ENCODE measurements at places on chromosomes 4 and X.

DNA sequence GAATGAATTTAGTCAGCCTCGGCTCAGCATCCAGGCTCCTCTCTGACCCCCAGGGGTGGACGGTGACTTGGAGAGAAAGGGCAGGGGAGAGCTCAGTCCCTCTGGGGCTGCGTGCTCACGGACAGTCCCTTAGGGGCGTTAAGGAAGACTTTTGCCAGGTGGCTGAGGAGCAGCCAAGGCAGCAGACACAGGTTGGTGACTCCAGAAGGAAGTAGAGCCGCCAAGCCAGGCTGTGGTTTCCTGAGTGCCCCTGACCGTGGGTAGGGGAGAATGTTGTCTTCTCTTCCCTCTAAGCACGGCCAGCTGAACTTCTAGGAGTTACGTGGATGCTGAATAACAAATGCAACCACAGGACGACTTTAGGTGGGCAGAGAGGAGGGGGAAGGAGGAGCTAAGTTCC, 91.0 kb upstream of the MTM1 start:
- no peak for DNase-seq

GRCh38 chrX:104806346-104806745, 240.3 kb downstream of the IL1RAPL2 start:
- no peak for DNase-seq

GRCh38 chrX:134908356-134908755, 82.4 kb upstream of the SMIM10 start:
- DNase-seq = no peak

- DNase-seq = no peak
These were observed 102.1 kb upstream of the EDNRA start for GRCh38 chr4:147378780-147379179.

GRCh38 chr4:21469438-21470300, 478.9 kb downstream of the KCNIP4 start:
- no peak for DNase-seq

- DNase-seq = no peak
These were observed 7.8 kb upstream of the GPR82 start for GRCh38 chrX:41716222-41716621.

DNA sequence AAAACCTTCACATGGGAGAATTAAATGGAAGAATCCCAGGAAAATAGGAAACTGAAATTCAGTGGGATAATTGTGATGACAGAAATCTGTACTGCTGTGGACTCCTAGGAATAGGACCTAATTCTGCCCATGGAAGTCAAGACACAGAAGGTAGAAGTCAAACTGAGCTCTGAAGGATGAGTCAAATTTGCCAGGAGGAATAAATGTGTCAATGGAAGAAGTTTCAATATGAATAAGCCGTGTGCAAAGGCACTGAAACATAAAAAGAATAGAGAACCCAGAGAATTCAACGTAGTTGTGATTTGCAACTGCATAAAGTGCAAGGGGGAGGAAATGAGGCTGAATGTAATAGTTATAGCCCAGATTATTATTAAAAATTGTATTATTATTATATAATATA, 11.6 kb downstream of the ENAM start:
- no peak for DNase-seq

DNA sequence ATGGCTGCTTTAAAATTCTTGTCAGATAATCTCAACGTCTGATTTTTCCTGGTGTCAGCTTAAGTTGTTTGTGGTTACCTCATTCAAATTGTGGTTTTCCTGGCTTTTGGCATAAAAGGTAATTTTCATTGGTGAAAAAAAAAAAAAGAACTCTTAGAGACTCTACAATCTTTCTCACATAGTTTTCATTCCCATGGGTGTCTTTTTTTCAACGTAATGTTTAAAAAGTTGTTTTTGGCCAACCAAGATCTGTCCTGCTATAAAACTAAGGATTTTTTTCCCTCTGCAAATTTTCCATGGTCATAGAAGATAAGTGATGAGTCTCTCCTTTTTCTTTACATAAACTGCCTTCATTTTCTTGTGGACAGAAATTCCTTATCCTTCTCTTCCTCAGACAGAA, 28.9 kb upstream of the RPS6KA6 start:
- DNase-seq = no peak

DNA sequence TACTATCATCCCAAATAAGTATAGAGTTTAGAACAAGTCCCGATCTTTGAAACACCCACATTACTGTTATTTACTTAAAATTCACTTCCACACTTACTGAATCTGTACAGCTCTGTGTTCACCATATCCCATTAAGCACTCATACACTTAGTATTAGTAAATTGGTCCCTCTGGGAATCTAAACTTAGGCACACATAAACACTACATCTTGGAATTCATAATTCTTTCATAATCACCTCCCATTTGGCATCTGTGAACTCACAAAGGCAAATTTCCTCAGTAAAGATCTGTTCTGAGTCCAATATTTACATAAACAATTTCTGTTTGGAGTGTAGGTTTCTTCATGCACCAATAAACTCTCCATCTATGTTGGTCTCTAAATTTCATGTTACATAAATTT, 52.6 kb upstream of the PPARGC1A start:
- DNase-seq = no peak

DNA sequence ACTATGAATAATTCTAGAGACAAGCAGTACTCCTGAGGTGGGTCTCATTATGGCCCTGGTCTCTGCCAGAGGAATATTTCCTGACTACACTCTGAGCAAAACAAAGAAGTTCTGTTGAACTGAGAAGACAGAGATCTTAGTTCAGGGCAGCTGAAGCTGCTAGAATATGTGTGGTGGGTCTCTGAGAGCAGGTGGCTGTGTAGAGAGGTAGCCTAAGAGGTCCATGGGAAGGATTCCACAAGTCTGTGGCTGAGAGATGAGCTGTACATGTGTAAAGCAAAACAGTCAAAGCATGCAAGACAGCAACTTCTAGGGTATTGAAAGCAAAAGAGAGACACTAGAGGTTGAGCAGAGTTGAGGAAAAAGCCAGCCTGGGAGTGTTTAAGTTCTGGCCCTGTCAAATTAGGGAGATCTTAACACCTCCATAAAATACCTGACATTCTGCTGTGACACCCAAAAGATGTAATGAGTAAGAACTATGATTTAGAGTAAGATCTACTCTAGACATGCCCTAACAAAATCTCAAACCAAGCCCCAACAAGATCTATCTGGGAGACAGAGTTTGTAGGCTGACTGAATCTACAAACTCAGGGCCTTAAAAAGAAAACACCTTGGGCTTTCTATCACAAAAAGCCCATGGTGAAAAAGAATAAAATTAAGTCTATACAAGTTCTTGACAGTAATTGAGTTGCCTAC, 274.4 kb downstream of the BANK1 start:
- DNase-seq = no peak

DNA sequence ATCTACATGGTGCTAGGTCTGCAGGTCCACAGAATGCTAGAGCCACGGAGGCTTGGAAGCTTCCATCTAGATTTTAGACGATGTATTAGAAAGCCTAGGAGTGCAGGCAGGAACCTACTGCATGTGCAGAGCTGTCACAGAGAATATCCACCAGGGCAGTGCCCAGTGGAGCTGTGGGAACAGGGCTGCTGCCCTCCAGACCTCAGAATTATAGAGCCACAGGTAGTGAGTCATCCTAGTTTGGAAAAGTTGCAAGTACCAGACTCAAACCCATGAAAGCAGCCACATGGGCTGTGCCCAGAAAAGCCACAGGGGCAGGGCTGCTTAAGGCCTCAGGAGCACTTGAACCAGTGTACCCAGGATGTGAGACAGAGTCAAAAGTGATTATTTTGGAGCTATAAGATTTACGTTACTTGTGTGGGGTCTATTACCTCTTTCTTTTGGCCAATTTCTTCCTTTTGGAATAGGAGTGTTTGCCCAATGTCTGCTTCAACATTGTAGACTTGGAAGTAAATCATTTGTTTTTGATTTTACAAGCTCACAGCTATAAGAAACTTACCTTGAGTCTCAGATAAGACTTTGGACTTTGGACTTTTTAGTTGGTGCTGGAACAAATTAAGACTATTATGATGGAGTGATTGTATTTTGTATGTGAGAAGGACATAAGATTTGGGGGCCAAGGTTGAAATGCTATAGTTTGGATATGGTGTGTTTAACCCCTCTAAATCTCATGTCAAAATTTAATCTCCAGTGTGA, 143.5 kb upstream of the CHRDL1 start:
- no peak for DNase-seq

- no peak for DNase-seq
These were observed 31.2 kb downstream of the PIGG start for GRCh38 chr4:530017-530781.

GRCh38 chr4:119526786-119527550, 101.6 kb downstream of the PDE5A start:
- DNase-seq = no peak

DNA sequence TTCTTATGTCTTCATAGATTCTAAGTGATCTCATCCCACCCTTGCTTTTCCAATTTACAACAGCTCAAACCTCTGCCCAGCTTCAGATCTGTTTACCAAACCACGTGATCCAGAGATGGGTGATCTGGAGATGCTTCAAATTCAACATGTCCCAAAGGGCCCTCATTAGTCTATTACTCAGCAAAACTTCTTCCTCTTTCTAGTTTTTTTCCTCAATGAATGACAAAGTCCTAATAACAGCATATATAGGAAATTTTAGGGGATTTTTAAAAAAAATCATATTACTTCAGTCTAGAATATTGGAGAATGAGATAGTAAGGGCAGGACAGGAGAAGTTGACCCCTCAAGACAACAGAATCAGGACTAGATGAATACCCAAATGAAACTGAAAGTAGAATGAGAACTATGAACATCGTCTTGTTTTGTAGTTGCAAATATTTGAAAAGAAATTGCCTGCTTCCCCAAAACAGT, 127.1 kb downstream of the CFAP299 start:
- no peak for DNase-seq

- no peak for DNase-seq
These were observed 66.9 kb upstream of the PLAC1 start for GRCh38 chrX:134725103-134725690.

- no peak for DNase-seq
These were observed 671.5 kb upstream of the GRIA3 start for GRCh38 chrX:122512561-122513072.
